Stimulated activated CD4-positive, alpha-beta T cell treated with anti-CD3 and anti-CD28 coated beads, TNF-alpha, amount 100 ng/mL, for 48 hours (primary cell): ENCODE measurements at places on chromosomes 12 and 14.

DNA sequence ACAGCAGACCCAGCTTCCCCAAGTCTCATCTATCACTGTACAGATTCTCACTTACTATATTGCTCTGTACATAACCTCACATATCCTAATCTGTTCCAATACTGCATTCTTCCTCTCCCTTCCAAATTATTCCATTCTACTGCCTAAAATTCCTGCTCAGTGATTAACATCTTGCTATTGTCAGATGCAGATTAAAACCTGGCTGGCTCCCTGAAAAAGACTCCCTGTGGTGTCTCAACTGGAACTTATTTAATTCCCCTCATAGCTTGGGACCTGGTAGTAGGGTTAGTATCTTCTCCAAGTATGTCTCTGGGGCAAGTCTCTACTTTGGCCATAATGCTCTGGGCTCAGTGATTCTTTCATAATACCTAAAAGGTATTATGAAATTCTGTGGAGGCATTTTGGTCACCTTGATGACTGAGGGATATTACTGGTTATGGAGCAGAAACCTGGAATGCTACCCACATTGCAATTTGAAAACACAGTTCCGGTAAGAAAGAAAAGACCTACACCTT lies 55.8 kb downstream of the PAWR start:
- no peak for DNase-seq

- no peak for DNase-seq
Measured at GRCh38 chr14:22650960-22651521, 6.9 kb upstream of the OR6J1 start.

GRCh38 chr14:51792809-51793208 lies 67.6 kb upstream of the GNG2 start:
- no peak for DNase-seq

DNA sequence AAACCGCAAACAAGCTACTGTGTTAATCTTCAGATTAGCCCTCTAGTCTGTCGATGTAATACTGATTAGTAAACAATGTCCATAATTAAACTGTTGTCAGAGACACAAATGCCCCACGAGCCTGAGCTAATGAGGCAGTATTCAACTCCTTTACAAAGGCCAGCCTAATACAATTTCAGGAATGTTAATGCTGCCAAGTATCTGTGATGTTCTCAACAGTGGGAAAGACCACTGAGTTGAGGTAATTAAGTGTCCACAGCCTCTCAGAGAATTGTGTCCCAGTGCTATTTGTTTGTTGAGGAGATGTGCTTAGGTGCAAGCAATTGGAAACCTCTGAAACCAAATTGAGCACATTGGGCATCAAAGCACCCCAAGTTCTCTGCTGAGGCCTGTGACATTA lies 139.4 kb upstream of the CDKN3 start:
- DNase-seq: no peak

GRCh38 chr12:115223322-115223721 lies 539.3 kb upstream of the TBX3 start:
- DNase-seq: no peak

GRCh38 chr12:24661657-24662096 lies 287.2 kb downstream of the BCAT1 start:
- no peak for DNase-seq

DNA sequence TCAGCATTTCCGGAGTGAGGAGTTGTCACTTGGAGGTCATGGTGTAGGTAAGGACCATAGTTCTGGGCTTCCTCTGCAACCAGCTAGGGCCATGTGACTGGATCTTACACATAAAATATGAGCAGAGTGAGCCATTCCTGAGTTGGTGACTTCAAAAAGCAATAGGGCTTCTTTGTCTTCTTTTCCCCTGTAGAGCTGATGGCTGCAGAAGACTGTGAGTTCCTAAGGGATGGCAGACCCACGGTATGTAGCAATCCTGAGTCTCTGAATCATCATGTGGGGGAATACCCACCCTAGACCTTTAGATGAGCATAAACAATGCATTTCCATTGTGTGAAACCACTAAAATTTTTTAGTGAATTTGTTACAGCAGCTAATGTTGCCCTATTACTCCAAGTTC lies 151.1 kb upstream of the TBX3 start:
- no peak for DNase-seq

DNA sequence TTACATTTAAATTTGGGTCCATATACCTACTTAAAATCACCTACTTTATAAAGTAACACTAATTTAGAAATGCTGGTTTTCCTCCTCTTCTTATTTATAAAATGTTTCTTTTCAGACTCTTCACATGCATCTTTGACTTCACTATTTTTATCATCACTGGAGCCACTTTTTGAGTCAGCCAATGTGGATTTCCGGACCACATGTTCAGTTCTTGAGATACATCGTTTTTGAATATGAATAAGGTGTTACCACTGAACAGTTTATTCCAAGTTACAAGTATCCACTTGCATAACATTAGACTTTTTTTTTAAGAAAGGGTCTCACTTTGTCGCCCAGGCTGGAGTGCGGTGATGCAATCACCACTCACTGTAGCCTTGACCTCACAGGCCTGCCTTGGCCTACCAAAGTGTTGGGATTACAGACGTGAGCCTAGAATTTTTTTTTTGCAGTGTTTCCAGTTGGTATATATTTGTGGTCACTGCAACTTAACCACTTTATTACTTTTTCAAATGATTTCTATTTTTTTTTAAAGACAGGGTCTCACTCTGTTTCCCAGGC lies 5.7 kb downstream of the FNTB start:
- no peak for DNase-seq

- peak; percentile 8 for DNase-seq
Measured at GRCh38 chr12:54159140-54159539, 29.6 kb downstream of the SMUG1 start.

DNA sequence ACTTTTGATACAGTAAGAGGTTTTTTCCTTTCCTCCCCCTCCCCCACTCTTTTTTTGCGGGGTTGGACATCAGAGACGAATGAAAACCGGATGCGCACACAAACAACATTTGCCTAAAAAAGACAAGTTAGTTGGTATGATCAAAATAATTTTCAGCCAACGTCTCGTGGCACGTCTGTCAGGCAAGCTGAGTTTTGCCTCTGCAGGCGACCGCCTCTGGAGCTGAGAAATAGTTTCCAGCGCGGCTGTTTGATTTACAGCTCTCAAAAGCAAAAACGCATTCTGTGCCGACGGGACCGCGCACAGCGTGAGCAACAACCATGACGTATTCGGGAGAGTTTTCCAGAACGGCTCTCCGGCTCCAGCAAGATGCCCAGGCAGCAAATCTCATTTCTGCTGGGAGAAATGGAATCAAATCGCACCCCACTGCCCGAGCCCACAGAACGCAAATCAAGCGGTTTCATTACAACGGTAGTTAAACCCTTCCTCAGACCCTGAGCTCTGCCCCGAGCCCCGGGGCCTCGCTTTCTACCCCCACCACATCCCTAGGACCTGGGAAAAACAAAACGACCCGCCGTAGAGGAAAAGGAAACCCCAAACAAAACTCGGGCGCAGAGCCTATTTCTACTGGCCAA lies 14.2 kb upstream of the CALM1 start:
- peak; percentile 62 for DNase-seq

- no peak for DNase-seq
Measured at GRCh38 chr12:107115119-107115518, 21.8 kb upstream of the CRY1 start.

DNA sequence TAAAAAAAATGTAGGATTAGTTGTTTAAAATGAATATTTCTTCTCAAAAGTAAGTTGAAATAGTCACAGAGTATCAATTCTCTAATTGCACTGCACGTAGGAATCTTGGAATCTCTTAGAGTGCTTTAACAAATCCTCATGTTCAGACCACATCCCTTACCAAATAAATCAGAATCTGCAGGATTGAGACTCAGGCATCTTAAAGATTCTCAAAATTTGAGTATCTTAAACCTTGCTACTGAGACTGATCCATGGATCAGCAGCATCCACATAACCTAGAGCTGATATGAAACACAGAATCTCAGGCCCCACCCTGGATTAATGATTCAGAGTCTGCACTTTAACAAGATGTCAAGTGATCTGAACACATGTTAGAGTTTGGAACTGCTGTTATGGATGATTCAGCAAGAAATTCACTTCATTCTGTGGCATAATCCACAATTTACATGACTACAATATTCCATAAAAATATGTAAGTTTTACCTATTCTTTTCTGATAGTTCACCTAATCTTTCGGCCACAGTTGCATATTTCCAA lies 58.7 kb downstream of the ADAMTS20 start:
- DNase-seq: no peak

DNA sequence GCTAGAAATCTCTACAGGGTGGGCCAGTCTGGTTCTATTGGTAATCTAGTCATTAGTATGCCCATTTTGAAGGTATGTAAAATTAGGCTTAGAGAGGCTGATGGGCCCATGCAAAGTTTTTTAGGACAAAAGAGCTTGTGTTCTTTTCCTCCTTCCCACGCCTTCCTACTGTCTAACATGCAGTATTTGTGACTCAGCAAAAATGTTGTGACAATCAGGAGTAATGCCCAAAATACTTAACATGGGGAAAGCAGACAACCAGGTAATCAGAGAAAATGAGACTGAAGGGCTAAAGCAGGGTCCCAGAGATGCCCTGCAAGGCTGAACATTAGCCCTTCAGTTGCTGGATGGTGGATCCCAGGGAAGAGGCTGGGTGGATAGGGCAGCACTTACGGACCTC lies 437.9 kb downstream of the BCL11B start:
- DNase-seq: no peak

DNA sequence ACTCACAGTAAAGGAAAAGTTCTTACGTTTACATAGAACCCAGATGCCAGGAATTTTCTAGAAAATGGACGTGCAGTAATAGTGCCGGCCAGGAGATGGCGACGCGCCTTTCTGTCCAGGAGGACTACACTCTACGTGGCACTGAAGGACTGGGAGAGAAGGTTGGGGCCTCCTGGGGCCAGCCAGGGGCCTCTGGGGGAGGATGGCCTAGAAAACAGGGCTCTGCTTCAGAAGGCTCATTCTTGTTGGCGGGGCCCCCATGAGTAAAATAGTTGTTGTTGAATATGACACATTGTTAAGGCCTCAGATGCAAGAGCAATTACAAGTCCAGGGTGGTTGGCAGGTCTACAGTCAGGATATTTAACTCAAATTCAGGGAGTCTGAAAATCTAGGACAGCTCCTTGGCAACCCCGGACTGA lies 120.1 kb upstream of the MAX start:
- peak; percentile 32 for DNase-seq

GRCh38 chr12:19763488-19763887 lies 324.2 kb downstream of the AEBP2 start:
- no peak for DNase-seq

- no peak for DNase-seq
Measured at GRCh38 chr12:9328065-9328464, 119.9 kb upstream of the PZP start.

GRCh38 chr12:103832048-103832997 lies 8.7 kb downstream of the NT5DC3 start:
- DNase-seq: no peak

GRCh38 chr12:13101821-13102375 lies 1.6 kb downstream of the GSG1 start:
- peak; percentile 8 for DNase-seq

GRCh38 chr12:122982963-122983788 lies 2.7 kb downstream of the ARL6IP4 start:
- DNase-seq: no peak

DNA sequence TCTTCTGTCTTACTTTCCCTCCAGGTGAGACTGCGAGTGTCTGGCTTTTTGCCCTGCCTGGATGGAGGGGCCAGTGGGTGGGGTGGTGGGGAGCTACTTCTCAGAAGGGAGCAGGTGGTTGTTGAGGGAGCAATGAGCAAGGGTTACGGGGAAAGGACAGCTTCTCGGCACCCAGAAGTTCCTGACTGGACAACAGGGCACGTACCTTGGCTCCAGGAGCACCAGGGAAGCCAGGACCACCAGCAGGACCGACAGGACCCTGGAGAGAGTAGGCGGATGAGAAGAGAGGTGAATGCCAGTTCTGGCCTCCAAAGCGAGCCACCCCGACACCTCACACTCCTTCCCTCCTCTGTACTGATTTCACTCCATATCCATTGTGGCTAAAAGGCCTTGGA lies 15.3 kb downstream of the COL2A1 start:
- DNase-seq: no peak

DNA sequence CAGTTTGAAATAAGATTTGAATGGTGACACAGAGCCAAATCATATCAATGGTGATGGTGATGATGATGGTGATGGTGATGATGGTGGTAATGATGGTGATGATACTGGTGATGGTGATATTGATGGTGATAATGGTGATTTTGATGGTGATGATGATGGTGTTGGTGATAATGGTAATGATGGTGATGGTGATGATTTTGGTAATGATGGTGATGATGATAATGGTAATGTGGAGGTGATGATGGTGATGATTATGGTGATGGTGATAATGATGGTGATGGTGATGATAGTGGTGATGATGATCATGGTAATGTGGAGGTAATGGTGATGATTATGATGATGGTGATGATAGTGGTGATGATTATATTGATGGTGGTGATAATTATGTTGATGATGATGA lies 311.9 kb upstream of the SFSWAP start:
- DNase-seq: no peak

DNA sequence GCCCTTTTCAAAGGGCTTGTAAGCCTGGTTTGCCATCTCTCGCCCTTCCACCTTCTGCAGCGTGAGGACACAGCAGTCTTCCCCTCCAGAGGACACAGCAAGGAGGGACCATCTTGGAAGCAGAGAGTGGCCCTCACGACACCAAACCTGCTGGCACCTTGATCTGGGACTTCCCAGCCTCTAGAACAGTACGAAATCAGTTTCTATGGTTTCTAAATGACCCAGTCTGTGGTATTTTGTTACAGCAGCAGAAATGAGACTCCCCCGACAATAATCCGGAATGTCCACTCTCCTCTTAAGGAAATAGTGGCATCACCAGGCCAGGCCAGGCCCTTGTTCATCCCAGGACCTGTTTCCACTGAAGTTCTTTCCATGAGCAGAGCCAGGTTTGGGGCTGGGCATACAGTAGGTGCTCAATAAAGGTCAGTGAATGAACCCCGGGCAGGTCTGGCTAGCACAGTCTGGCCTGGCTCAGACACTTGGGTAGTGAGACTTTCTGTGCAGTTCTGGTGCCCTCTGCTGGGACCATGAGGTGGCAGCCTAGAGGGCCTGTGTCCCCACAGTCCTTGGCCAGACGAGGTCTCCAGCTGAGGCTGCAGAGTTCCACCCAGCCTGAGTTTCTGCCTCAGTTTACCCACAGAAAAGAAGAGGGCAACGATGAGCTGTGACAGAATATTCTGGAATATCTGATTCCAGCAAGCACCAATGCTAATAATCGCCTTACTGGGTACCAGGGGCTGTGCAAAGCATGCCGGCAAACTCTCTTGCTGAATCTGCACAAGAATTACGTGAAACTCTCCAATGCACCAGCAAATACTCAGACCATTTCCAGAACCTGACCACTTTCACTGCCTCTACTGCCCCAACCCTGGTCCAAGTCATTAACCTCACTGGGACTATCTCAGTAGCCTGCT lies 14.0 kb downstream of the ABCB9 start:
- DNase-seq: peak; percentile 42
